ENCODE measurements at places on chromosomes 12 and 14. TPM values are rescaled to one million over a fixed set of nuclear protein-coding genes. Genes with fewer than 3 reads are reported as not detected.

The C12orf42 gene
- not detected for polyA plus RNA-seq

The CLEC9A gene
- 0.21 TPM for polyA plus RNA-seq

The WNT5B gene
- polyA plus RNA-seq: 5.3 TPM

The CD4 gene
- 31.7 TPM for polyA plus RNA-seq

The SELPLG gene
- 1.6 TPM for polyA plus RNA-seq

The ASCL1 gene
- polyA plus RNA-seq: 0.14 TPM

The OSBPL8 gene
- polyA plus RNA-seq: 78.9 TPM

The C12orf60 gene
- polyA plus RNA-seq: 5.2 TPM

The LTBP2 gene
- 2.4 TPM for polyA plus RNA-seq

DNA sequence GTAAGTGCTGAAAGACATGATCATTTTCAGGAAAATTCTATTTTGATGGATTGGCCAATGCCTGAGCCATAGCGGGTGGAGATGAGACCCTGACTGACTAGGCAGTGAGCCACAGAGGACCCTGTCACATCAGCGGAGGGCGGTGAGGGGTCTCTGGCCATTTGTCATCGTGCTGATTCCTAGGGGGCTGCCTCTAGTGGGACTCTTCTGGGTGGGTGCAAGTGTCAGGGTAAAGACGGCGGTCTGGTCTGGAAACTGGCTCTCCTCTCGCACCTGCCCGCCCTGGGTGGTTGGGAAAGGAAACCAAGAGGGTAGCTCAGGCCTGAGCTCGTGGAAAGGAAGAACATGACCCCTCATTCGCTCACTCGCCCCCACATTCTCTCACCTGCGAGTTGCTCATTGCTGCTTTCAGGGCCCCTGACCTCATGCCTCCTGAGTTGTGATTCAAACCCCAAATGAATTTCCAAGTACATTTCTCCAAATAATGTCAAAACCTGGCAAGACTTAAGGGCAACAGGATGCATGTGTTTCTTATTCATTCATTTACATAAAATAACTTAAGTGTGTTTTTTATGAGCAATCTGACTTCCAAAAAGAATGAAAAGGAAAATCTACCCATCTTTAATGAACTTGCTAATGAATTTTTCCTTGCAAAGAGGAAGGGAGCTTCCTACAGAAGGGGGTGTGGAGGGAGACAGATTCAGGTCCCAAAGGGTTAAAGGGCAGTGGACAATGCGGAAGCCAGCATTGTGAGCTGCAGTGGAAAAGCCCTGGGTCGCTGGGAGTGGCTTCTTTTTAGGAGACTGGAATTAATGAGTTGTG, 12.8 kb downstream of the MEG3 start:
- no peak for DNase-seq

- DNase-seq: no peak
Observed at GRCh38 chr12:86613311-86613710, 357.1 kb upstream of the MGAT4C start.

DNA sequence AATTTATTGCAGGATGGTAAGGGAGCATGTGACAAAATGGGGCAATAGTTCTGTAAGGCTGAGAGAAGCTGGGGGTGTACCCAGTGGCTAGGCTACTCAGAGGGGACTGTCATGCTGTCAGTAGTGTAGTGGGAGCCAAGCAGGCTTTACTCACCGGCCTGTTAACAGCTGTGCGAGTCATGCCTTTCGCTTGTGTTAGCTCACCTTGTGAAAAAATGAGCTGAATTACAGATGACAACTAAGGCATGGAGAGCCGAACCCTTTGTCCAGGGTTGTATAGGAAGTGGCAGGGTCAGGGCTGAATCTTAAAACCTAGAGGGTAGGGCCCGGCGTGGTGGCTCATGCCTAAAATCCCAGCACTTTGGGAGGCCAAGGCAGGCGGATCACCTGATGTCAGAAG, 37.9 kb downstream of the SH2B3 start:
- DNase-seq: no peak

GRCh38 chr12:121810833-121811433, 7.1 kb downstream of the SETD1B start:
- no peak for DNase-seq

DNA sequence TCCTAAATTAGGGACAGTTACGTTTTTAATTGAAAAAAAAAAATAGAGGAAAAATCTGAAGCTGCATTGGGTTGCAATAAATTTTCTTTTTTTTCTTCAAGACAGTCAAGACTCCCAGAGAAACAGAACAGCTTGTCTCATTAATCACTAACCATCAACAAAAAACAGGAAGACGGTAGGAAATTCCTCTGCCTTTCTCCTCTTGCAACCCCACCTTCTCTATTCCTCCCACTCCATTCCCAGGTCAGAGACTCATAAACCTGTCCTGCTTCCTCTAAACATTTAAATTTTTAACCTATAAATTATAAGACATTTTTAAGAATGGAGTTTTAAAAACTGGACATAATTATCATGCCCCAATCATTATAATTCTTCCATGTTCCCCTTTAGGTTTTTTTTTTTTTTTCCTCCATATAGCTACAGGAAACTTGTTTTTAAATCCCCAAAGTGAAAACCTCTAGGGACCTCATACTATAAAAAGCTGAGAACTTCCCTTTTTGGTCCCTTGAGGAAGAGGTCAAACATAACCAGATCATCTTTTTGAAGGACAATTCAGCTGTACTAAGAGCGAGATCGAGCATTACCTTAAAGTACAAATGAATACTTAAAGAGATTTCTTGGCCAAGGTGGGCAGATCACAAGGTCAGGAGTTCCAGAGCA, 36.0 kb downstream of the CPM start:
- no peak for DNase-seq

GRCh38 chr14:85529803-85530574, at the start of gene FLRT2:
Gene FLRT2, plus strand, starts transcription at chr14:85530144. Its CDS starts 91,371 bp downstream, at chr14:85621515.
- DNase-seq: no peak

DNA sequence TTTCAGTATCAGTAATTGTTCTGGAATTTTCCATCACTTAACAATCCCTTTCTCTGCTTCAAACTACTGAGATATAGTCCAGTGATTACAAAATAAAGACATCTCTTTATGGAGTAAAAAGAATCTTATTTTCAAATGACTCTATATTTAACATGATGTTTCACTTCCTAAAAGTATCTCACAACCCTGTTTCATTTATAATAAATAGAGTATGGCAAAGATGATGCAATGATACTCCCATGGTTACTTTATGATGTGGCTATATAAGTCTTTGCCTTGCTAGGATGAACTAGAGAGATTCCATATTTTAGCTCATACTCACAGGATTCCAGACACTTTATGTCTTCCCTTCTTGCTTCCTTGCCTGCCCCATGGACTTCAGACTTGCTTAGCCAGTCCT, 953.5 kb upstream of the MDGA2 start:
- DNase-seq: no peak

DNA sequence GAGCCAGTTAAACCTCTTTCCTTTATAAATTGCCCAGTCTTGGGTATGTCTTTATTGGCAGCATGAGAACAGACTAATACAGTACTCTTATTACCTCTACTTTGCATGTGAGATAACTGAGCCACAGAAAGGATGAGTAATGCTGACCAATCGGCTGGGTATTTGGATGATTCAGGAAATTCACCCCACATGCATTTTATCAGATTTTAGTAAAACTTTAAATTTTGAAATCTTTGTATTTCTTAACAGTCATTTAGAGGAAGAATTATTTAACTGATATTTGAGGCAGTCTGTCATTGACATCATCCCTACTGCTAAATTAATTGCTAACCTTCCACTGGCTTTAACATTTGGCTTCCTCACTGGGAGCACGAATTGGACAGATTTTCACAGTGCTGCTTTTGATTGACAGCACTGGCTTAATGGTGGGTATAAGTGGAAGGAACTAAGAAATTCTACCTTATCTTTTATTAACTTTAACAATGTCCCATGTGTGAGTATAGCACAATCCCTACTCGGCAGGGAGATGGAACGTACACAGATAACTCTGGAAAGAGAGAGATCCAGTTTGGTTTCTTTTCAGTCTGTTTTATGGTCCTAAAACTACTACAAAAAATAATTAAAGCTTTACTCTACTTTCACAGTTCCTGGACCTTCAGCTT, 261.0 kb downstream of the DACT1 start:
- no peak for DNase-seq

DNA sequence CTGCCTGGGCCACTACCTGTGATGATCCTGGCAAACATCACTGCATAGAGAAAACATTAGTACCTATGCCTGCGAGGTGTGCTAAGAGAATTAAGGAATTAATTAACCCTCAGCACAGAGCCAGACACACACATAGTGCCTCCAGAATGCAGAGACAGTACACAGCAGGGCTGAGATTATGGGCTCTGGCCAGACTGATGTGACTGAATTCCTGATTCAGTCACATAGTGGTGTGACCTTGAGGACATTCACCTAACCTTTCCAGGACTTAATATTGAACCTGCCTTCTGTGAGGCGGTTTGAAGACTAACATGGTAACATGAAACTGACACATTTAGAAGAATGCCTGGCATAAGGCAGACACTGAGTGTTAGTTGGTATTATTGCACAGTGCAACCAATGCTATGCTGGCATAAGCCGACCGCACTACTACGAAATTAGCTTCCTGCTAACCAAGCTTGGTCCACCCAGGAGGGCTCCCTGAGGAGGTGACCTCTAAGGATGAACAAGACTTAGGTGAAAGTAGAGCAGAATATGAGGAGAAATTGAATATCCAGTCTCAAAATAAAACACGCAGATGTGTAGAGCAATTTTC, 32.0 kb upstream of the SELPLG start:
- DNase-seq: no peak

DNA sequence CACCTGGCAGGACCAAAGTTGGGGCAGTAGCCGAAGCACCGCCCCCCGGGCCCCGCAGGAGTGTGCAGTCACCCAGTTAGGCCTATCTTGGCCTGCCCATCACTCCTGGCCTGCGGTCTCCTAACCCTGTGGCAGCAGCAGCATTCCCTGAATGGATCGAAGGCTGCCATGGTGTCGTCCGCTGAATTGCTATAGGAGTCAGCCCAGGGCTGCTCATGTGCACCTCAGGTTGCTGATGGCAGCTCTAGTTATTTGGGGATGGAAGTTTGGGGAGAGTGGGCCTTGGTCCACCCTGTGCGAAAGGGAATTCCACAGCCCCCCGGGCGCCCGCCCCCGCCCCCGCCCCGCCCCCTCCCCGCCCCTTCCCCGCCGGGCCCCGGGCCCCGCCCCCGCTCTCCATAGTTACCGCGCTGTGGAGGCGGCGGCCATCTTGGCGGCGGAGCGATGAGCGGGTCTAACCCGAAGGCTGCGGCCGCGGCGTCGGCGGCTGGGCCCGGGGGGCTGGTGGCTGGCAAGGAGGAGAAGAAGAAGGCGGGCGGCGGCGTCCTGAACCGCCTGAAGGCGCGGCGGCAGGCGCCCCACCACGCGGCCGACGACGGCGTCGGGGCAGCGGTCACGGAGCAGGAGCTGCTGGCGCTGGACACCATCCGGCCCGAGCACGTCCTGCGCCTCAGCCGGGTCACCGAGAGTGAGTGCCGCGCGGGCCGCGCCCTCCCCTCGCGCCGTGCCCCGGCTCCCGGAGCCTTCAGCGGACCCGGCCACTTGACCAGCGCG, at the start of gene UNC119B:
TSS of gene UNC119B (plus strand) at position 428 of the 774 bp plus-strand sequence. CDS start at position 445, 17 bp downstream.
- no peak for DNase-seq

DNA sequence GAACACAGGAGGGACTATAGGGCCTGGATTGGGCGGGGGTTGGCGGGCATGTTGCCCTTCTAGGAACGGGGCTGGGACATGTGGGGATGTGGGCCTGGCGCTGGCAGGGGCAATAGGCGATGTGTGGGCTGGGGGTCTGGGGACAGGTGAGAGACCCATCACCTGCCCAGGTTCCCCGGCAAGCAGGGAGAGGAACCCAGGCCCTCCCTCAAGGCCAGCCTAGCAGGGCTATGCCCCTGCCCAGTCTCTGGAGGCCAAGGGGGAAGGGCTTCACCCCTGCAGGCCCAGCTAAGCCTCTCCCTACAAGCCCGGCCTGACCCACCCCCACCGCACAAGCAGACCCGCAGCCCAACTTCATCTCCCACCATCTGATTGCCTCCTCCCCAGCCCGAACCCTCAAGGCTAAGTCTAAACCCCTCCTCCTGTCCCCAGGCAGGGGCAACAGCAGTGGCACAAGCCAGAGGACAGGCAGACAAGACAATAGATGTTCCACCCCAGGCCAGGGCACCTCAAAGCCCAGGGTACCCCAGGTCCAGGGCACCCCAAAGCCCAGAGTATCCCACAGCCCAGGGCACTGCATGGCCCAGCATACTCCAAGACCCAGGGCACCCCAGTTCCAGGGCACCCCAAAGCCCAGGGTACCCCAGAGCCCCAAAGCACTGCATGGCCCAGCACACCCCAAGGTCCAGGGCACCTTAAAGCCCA, 6.5 kb downstream of the JAG2 start:
- DNase-seq: no peak

DNA sequence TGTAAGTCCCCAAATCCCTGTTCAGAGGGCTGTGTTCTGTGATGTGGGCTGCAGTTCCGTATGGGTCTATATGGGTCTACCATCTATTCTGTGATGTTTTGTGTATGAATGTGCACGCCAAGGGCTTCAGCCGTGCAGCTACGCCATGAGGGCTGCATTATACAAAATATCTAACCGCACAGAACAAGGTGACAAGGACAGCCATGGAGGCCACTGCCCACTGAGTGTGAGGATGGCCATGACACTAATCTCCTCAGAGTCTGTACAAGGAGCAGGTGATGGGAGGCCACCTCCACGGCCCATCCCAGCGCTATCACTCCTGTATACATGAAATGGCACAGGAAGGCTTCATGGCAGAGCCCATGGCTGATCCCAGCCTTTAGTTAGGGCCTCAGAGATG, 102.0 kb downstream of the DICER1 start:
- no peak for DNase-seq

- DNase-seq: no peak
Observed at GRCh38 chr12:130111965-130112496, 50.2 kb upstream of the FZD10 start.

GRCh38 chr14:51201890-51202289, 38.2 kb upstream of the TMX1 start:
- DNase-seq: no peak

DNA sequence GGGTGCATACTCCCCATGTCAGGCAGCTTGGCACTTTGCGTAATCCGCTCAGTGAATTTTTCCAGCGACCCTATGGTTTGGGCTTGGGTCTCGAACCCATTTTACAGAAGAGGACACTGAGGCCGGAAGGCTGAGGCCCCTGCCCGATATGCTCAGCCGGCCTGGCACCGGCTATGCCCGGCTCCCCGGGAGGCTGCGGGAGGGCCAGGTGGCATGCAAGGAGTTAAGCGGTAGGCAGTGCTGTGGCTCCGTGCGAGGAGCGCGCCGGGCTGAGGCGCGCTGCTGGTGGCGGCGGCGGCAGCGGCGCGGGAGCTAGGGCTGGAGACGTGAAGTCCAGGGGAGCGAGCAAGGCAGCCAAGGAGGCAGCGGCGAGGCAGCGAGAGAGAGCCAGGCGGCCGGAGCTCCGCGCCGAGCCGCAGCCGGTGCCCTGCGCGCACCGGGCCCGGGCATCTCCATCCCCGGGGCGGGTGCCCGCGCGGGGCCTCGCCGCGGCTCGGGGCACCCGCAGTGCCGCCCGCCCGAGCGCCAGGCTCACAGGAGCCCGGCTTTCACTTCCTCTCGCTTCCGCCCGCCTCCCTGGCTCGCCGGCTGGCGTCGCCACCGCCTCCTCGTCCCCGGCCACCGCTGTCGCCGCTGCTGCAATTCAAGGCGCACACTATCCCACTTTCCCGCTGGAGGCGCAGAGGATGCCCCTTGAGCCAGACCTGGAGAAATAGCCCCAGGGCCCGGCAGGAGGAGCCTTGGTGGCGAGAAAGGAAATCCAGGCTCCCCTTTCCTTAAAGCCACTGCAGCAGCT, at the start of gene WSCD2:
TSS of gene WSCD2 (plus strand) at position 272 of the 796 bp plus-strand sequence. CDS start 66,545 bp downstream, outside the sequence.
- DNase-seq: no peak
